ENCODE measurements at places on chromosomes 5 and 9. TPM values are rescaled to one million over a fixed set of nuclear protein-coding genes. Genes with fewer than 3 reads are reported as not detected.

Gene CERT1
- 6.7 TPM for polyA plus RNA-seq

Gene TAF11L5
- polyA plus RNA-seq = not detected

Gene PCDHGA3
- 5.9 TPM for polyA plus RNA-seq

Gene ZNF483
- polyA plus RNA-seq = 0.22 TPM

Gene MLANA
- not detected for polyA plus RNA-seq

Gene FAM170A
- not detected for polyA plus RNA-seq

Gene MAP3K1
- 2.9 TPM for polyA plus RNA-seq

Gene SPINK1
- 0.50 TPM for polyA plus RNA-seq
